ENCODE measurements at places on chromosomes 1 and 21. TPM values are rescaled to one million over a fixed set of nuclear protein-coding genes. Genes with fewer than 3 reads are reported as not detected.

KLF17 gene
- total RNA-seq, result not detected

DISP3 gene
- under 0.01 TPM for total RNA-seq

PCP4L1 gene
- not detected for total RNA-seq

ZSWIM5 gene
- 0.50 TPM for total RNA-seq

SYTL1 gene
- 63.3 TPM for total RNA-seq

AMY1C gene
- not detected for total RNA-seq

HOOK1 gene
- 9.6 TPM for total RNA-seq

RALGPS2 gene
- 25.3 TPM for total RNA-seq

EFCAB7 gene
- 7.8 TPM for total RNA-seq

PLXNA2 gene
- total RNA-seq, result 6.5 TPM

CGN gene
- total RNA-seq, result 1.7 TPM

GJA9 gene
- total RNA-seq, result not detected

TMEM125 gene
- 5.1 TPM for total RNA-seq

ARPC5 gene
- total RNA-seq, result 186 TPM

OR2L3 gene
- total RNA-seq, result 0.17 TPM

GABPA gene
- 17.3 TPM for total RNA-seq

TMEM82 gene
- total RNA-seq, result not detected

TDRD5 gene
- total RNA-seq, result not detected
